ENCODE measurements at places on chromosomes 4 and X. TPM values are rescaled to one million over a fixed set of nuclear protein-coding genes. Genes with fewer than 3 reads are reported as not detected.

The NLGN3 gene
- 1.4 TPM for total RNA-seq

The GYPB gene
- not detected for total RNA-seq

The NAT8L gene
- total RNA-seq, result 0.14 TPM

The CT45A10 gene
- total RNA-seq, result not detected

The SYNPO2 gene
- 0.71 TPM for total RNA-seq

The PAGE1 gene
- total RNA-seq, result not detected

The IL13RA2 gene
- total RNA-seq, result not detected

The TRIML2 gene
- not detected for total RNA-seq

The CFAP47 gene
- not detected for total RNA-seq

Measured in activated naive CD4-positive, alpha-beta T cell treated with anti-CD3 and anti-CD28 coated beads, Interleukin-2, amount 10 ng/mL, durations not matched to agents 5 hours and 36 hours (primary cell).